ENCODE measurements at places on chromosomes 16 and 17.

DNA sequence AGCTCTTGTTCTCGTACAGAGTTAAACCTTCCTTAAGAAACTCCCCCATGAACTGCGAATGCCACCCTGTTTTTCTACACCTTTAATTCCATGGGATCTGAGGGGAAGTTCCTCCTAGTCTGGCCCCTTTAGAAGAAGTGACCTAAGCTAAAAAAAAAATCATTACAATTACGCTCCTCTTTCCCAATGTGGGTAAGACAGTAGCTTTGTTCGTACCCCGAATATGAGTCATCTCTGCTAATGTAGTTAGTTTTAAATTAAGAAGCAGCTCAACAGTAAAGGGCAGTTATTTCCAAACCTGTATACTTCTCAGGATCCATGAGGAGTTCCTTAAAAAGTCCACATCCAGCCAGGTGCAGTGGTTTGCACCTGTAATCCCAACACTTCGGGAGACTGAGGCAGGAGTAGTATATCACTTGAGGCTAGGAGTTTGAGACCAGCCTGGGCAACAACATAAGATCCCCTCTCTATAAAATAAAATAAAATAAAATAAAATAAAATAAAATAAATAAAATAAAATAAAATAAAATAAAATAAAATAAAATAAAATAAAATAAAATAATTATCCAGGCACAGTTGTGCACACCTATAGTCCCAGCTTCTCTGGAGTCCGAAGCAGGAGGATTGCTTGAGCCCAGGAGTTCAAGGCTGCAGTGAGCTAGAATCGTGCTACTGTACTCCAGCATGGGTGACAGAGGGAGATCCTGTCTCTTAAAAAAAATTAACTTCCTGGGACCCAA, 26.1 kb downstream of the RCVRN start:
- DNase-seq: no peak

DNA sequence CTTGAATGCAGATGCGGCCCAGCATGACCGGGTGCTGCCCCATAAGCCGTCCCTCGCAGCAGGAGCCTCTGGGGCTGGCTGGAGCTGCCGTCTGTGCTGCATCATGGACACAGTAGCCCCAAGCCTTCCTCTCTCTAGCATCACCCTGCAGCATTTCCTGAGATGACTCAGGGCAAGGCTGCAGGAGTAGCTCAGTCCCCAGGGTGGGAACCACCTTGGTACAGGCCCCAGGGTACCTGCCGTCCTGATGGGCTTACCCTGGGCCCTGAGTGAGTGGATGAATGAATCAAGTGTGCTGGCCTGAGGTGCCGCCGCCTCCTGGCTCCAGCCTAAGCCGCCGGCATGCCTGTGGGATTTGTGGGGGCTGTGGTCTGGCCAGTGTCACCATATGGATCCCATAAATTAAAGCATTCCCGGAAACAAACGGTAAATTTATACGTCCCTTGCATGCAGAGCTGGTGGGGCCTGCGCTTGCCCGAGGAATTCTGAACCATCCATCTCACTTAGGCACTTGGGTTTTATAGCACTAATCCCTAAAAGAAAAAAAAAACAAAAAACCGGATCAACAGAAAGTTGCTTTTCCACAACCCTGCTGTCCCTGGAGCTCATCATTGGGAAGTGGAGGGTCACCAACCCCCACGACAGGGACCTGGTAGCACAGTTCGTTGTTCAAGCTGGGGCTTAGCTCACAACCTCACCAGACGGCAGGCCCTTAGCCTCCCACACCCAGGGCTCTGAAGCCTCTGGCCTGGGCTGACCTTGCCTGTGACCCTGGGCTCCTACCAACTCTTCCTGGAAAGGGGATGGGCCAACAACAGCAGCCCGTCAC, 242.6 kb upstream of the CIBAR2 start:
- no peak for DNase-seq

GRCh38 chr17:72079700-72080099, 41.1 kb upstream of the SOX9 start:
- DNase-seq: no peak

GRCh38 chr17:48241770-48242497, 134.4 kb downstream of the SNX11 start:
- no peak for DNase-seq

GRCh38 chr16:76946879-76947278, 244.1 kb upstream of the MON1B start:
- DNase-seq: no peak

- no peak for DNase-seq
These were observed 589 bp downstream of the PEMT start for GRCh38 chr17:17590883-17591354.

GRCh38 chr16:88365244-88365865, 17.4 kb upstream of the ZNF469 start:
- DNase-seq: no peak

DNA sequence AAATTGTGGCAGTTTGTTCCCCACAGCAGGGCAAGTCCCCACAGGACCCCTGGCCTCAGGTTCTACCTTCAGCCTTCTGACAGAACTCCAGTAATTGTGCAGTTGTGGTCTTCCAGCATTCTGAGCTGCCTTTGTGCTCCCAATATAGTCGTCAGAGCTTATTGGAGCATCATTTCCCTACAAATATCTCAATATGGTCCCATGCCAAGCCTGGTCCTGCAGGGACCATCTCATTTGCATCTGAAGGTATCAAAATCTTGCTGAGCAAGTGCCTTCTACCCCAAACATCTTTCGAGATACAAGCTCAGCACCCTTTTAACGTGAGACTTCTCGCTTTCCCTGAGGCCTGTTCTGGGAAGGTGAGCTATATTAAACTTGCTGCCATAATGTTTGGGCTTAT, 333.9 kb upstream of the CDH11 start:
- DNase-seq: no peak

GRCh38 chr17:28726226-28726626, at the start of gene TLCD1:
Gene TLCD1, minus strand, starts transcription at chr17:28726233. Its CDS starts 136 bp downstream, at chr17:28726097.
- DNase-seq: peak; percentile 67

GRCh38 chr17:8408371-8408770, 10.7 kb upstream of the RNF222 start:
- no peak for DNase-seq

GRCh38 chr17:36592316-36592715, 637 bp downstream of the DHRS11 start:
- no peak for DNase-seq

GRCh38 chr17:56011406-56012131, 141.7 kb upstream of the ANKFN1 start:
- no peak for DNase-seq

DNA sequence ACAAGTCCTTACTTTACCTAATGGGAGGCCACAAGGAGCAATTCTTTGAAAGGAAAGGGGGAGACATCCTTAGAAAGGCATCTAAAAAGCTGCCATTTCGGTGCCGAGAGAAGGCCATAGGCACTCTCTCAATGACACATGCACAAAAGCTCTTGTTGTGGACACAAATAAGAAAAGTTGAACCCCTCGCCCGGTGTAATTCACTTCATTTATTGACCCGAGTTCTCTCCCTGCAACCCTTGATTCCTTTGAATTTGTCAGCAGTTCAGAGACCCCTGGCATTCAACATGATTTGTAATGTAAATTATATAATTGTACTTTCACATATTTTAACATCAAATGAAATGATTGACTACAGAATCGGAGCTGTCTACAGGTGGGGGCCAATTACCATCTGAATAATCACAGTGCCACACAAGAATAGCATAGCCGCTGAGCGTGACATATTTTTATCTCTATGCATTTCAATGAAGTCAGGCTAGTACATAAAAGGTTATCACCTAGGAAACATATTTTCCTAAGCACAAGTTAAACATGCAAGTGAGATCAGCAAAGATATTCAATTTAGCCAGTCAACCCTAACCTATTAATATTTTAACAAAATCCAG, 66.7 kb downstream of the IRX6 start:
- no peak for DNase-seq

All from amygdala (tissue), 56 donors.